Mesangial cell (primary cell): ENCODE measurements at places on chromosomes 12 and 14. TPM values are rescaled to one million over a fixed set of nuclear protein-coding genes. Genes with fewer than 3 reads are reported as not detected.

Gene INHBC
- total RNA-seq, result not detected in 2 replicates

Gene DIABLO
- total RNA-seq, result 72.6 and 72.8 TPM in 2 replicates

Gene PLEKHH1
- 3.1 and 10.6 TPM in 2 replicates for total RNA-seq

Gene GDF3
- total RNA-seq, result not detected in 2 replicates

Gene TSPAN11
- 1.0 TPM in 1 of 2 replicates, not detected in the other for total RNA-seq

Gene RNASE1
- not detected in 2 replicates for total RNA-seq

Gene GZMH
- total RNA-seq, result not detected in 2 replicates

Gene KRT79
- total RNA-seq, result 0.16 TPM in 1 of 2 replicates, not detected in the other

Gene A2M
- total RNA-seq, result 1.6 TPM in 1 of 2 replicates, not detected in the other

Gene TCL1B
- not detected in 2 replicates for total RNA-seq

Gene AQP2
- total RNA-seq, result not detected in 2 replicates
